ENCODE measurements at places on chromosomes 3 and 15.

DNA sequence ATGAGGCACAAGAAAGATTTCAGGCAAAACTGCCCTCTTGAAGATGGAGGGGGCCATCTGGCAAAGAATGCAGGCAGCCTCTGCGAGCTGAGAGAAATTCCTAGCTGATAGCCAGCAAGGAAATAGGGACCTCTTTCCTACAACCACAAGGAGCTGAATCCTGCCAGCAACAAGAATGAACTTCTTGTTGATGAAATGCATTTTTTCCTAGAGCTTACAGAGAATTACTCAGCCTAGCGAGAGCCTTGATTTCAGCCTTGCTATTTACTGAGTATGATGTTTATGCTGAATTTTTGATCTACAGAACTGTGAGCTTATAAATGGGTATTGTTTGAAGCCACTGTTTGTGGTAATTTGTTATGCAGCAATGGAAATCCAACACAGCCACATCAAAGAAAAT, 148.5 kb upstream of the NAALADL2 start:
- DNase-seq, result no peak

DNA sequence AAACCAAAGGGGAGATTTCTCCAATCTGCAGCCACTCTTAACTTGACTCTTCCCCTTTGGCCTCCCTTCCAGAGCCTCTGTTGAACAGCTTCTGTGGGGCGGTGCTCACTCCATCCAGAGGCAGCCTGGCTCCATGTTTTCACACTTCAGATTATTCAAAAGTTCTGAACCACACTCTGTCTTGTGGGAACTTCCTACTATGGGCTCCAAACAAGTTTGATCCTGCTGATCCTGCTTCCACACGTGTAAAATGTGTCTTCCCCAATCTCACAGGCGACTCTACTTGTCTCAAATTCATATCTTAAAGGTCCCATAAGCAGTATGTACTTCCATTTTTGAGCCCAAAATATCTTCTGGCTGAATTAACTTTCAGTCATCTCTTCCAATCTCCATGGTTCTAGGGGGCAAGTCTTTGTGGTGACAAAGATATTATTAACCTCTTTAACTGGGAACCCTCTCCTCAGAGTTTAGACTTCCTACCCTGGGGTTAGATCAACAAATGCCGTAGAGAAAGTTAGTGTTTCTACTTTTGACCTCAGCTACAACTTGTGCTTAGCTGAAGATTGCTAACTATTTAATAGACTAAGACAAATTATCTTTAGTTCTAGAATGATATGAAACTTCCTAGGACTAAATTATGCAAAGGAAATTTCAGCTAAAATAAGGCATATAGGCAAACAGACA, 176.3 kb upstream of the BCL6 start:
- no peak for DNase-seq

- no peak for DNase-seq
Measured at GRCh38 chr3:34382859-34383258, 584.4 kb downstream of the PDCD6IP start.

DNA sequence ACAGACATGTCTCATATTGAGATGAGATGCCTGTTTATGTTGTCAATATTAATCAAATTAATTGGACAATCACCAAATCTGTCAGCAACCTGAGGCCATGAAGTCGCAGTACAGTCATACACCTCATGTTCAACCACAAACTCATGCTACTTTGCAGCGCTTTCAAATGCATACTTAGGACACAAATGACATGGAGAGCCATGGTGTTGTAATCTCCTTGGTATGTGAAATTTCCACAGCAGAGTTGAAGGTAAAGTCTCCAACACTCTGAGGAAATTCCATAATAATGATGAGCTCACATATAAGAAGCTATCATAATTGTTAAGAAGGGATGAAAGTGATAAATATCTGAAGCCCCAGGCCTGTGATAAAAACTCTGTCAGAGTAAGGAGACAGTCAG, 873.9 kb downstream of the MCTP2 start:
- DNase-seq, result no peak

GRCh38 chr3:133779626-133780203, 25.9 kb upstream of the SRPRB start:
- no peak for DNase-seq

- DNase-seq, result no peak
Measured at GRCh38 chr3:173287361-173287760, 110.2 kb upstream of the NLGN1 start.

GRCh38 chr3:149473357-149474249, 894 bp upstream of the TM4SF4 start:
- DNase-seq, result no peak

- DNase-seq, result no peak
Measured at GRCh38 chr3:13068269-13069010, 4.8 kb downstream of the IQSEC1 start.

GRCh38 chr3:20100151-20100550, 59.9 kb downstream of the KAT2B start:
- no peak for DNase-seq

- no peak for DNase-seq
Measured at GRCh38 chr3:176174060-176174459, 1023.2 kb downstream of the TBL1XR1 start.

GRCh38 chr3:172658344-172659245, 52.3 kb downstream of the NCEH1 start:
- DNase-seq, result no peak

DNA sequence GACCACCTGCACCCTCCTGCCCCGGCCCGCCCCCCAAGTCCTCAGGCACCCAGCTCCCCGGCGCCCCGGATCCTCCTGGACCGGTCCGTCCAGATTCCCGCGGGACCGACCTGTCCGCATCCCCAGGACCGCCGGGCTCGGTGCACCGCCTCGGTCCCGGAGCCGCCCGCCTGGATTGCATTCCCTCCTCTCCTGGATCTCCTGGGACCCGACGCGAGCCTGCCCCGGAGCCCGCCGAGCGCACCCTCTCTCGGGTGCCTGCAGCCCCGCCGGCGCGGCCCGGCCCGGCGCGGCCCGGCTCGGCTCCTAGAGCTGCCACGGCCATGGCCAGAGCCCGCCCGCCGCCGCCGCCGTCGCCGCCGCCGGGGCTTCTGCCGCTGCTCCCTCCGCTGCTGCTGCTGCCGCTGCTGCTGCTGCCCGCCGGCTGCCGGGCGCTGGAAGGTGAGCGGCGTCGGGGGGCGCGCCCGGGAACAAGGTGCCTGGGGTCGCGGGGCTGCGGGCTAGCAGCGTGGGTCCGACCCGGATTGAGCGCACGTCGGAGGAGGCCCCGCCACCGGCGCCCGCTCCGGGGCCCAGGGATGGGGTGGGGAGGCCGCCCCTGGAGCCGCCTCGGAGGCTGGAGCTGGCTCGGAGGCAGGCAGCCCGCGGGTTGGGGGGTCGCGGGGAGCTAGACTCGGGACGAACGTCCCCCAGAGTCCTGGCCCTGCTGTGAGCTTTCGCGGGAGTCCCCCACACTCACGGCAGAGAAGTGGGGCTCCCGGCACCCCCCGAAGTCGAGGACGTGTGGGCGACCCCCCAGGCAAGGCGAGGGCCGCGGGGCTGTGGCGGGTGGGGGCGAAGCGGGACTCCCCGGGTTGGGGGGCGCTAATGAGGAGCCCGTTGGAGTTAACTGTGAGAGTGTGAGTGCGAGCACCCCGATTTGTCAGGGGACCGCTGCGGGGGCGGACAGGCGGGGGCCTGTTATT, 610 bp downstream of the EPHB3 start:
- DNase-seq, result no peak

- DNase-seq, result no peak
Measured at GRCh38 chr15:40314723-40315276, 7.1 kb upstream of the PLCB2 start.

GRCh38 chr15:95626501-95627361, 703.8 kb upstream of the NR2F2 start:
- DNase-seq, result no peak

DNA sequence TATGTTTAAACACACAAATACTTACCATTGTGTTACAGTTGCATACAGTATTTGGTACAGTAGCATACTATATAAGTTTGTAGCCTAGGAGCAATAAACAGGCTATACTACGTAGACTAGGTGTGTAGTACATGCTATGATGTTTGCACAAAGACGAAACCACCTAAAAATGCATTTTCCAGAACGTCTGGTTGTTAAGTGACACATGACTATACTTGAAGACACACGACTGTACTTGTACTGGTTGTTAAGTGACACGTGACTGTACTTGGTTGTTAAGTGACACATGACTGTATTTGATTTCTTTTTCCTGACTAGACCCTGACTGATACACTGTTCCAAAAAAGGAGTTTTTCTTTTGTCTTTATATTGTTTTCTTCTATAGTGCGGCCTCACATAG, 34.1 kb downstream of the RAB8B start:
- DNase-seq, result no peak

DNA sequence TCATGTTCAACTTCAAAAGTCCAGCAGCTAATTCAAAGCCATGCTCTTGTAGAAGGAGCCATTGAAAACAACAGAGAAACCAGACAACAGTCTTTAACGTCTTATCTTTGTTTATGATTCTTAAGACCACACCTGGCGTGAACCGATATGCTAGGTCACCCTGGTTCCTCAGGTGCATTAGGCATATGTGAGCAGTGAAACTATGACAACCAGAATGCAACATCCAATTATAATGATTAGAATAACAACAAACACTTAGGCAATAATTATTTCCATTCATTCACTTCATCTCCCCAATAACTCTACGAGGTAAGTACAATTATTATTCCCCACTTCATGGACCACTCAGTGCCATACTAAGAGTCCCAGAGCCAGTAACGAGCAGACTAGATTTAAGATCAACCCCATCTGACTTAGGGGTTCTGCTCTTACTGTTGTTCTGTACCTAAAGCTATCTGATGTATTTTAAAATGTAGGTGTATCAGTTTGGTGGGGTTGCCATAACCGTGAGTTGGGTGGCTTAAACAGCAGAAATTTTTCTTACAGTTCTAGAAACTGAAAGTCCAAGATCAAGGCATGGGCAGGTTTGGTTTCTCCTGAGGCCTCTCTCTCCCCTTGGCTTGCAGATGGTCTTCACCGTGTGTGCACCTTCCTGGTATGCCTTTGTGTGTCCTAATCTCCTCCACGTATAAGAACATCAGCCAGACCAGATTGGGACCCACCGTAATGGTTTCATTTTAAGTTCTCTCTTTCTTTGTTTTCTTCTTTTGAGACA, 997.8 kb upstream of the CFAP20DC start:
- no peak for DNase-seq

DNA sequence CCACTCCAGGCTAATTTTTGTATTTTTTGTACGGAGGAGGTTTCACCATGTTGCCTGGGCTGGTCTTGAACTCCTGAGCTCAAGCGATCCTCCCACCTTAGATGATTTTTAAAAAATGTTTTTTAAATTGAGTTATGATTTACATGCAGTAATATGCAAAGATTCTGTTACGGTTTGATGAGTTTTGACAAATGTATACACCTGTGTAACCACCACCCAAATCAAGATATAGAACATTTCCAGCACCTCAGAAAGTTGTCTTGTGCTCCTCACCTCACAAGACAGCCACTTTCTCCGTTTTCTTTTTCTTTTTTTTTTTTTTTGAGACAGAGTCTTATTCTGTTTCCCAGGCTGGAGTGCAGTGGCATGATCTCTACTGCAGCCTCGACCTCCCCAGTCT, 4.8 kb downstream of the SLC6A6 start:
- DNase-seq, result no peak

DNA sequence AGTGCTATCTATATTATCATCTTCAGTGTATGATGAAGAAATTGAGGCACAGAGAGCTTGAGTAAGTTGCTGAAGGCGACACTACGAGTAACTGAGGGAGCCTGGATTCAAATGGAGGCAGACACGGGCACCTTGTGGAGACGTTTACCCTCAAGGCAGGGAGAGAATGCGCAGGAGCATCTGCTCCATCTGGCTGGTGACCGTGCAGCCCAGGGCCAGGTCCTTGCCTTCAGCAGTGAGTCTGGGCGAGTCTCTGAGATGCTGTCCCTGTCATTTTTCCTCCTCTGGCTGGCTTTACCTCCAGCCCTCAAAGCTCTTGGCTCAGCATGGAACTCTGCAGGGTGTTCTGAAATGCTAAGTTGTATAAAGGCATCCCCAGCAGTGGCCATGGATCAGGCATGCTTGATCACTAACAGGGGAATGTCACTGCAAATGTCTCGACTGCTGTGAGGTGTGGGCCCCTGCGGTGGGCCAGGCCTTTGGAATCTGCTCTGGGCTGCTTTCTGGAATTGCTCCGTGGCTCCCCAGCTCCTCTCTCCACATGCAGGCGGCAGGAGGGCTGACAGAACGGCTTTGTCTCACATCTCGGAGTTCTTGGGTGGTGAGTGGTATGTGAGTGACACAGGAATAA, 19.7 kb downstream of the SPSB4 start:
- no peak for DNase-seq

GRCh38 chr15:65221697-65222096, 10.4 kb upstream of the CILP start:
- DNase-seq, result no peak

- DNase-seq, result no peak
Measured at GRCh38 chr3:189641776-189642175, 10.6 kb downstream of the TP63 start.

- no peak for DNase-seq
Measured at GRCh38 chr3:191282251-191283185, 46.7 kb upstream of the CCDC50 start.

- no peak for DNase-seq
Measured at GRCh38 chr3:133828576-133829309, 23.1 kb downstream of the SRPRB start.

DNA sequence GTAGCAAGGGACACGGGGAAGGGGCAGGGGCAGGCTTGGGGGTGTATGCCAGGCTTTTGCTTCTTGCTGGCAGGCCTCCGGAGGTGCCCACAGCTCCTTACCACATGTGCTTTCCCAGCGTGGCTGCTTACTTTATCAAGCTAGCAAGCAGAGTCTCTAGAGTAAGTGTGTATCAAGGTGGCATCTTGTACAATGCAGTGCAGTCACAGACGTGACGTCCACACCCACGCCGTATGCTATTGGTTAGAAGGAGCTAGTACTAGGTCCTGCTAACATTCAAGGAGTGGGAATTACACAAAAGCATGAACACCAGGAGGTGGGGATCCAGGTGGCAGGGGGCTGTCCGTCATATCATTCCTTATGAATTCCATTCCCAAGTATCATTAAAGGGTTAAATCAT, 15.3 kb upstream of the AGBL1 start:
- DNase-seq, result no peak

- no peak for DNase-seq
Measured at GRCh38 chr3:87461443-87461842, 185.1 kb upstream of the POU1F1 start.

GRCh38 chr3:64321747-64322146, 96.5 kb upstream of the PRICKLE2 start:
- DNase-seq, result no peak
